ENCODE measurements at places on chromosomes 11 and 22.

- no peak for DNase-seq
Measured at GRCh38 chr11:35531246-35531645, 5.8 kb upstream of the PAMR1 start.

- no peak for DNase-seq
Measured at GRCh38 chr11:15136166-15136565, 21.4 kb downstream of the INSC start.

- peak; percentile 73 for DNase-seq
Measured at GRCh38 chr22:19576460-19577421, 52.5 kb upstream of the CLDN5 start.

GRCh38 chr11:132396318-132396717 lies 1025.9 kb downstream of the NTM start:
- no peak for DNase-seq

DNA sequence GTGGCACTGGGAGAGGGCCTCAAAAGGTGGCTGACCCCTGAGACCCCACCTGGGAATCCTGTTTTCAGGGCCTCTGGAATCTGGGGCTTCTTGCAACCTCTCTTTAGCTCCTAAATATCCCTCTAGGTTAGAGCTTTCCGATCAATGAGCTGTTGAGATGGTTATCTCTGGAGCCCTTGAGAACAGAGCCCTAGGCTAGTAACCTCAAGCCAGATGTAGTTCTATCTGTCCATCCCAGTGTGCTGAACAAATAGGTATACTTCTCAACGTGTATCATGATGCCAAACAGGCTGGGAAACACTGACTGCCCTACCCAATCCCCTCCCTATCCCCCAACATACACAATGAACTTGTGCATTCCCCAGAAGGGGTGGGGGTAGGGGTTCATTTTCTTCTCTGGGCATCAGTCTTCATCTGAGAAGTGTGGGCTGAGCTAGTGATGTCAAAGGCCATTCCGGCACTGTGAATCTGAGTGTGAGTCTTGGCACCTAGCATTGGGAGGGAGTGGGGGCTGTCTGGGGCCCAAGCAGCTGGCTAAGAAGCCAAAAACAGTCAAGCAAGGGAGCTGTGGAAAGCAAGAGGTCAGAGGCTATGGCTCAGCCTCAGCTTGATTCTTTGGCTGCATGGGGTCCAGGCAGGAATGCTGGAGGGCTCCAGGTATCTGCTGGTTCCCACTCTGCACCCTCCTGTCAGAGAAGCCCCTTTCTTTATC lies 17.3 kb downstream of the CD82 start:
- DNase-seq: no peak

DNA sequence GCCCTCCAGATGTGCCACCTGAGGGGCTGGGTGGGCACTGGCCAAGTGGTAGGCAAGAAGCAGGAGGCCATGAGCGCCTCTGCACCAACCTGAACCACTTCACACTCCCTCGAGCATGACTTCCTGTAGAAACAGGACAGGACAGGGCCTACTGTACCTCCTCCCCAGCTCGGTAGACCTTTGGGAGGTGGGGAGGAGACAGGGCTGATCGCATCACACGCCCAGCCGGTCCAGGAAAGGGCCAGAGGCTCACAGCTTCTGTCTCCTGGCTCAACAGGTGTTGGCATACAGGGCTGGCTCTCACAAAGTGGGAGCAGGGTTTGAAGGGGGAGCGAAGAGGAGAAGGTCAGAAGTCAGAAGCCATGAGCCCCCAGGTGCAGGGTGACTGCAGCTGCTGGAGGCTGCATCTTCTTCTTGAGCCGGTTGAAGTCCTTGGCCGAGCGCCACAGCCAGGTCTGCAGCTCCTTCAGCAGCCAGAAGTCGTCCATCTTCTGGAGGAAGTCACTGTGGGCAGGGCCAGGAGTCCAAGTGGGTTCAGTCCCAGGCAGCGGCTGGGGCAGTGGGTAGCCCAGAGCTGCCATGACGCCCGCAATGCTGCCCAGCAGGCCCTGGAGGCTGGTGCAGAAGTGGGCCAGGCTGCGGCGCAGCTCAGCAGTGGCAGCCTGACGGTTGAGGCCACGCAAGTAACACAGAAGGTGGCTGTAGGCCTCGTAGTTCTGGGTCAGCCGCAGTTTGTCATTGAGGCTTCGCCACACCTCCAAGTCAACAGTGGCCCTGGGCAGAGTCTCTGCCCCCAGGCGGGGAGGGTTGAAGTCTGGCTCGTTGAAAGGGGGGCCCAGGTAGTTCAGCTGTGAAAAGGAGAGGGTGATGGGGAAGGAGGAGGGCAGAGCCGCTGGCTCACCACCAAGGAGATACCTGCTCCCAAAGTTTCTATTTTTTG lies 8.3 kb downstream of the CLCF1 start:
- DNase-seq: no peak

DNA sequence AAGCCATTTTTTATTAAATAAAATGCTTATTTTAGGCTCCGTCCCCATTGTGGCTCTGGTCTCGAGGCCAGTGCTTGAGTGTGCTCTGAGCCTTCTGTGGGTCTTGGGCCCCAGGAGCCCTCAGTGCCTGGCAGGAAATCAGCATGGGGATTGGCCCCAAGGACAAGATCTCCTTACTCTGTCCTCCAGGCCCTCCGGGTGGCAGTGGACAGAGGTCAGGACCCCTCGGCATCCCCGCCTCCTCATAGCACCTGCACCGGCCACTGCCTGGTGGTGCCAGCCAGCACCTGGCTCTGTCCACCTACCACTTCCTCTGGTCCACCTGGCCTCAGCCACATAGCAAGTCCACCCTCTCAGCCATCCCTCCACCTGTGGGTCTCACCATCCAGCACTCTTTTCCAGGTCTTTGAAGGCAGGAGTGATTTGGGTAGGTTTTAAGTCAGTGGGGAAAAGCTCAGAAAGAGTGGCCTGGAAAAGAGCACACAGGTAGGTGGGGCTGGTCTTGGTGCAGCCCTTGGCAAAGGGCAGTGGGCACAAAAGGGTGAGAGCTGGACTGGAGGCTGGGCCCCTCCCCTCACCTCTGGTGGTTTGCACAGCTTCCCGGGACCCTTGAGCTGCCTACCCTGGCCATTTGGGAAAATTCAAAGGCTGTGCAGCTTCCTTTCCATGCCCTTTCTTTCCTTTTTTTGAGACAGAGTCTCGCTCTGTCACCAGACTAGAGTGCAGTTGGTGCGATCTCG lies 3.5 kb downstream of the CLDN5 start:
- no peak for DNase-seq

GRCh38 chr11:78560153-78560552 lies 14.5 kb downstream of the NARS2 start:
- no peak for DNase-seq

DNA sequence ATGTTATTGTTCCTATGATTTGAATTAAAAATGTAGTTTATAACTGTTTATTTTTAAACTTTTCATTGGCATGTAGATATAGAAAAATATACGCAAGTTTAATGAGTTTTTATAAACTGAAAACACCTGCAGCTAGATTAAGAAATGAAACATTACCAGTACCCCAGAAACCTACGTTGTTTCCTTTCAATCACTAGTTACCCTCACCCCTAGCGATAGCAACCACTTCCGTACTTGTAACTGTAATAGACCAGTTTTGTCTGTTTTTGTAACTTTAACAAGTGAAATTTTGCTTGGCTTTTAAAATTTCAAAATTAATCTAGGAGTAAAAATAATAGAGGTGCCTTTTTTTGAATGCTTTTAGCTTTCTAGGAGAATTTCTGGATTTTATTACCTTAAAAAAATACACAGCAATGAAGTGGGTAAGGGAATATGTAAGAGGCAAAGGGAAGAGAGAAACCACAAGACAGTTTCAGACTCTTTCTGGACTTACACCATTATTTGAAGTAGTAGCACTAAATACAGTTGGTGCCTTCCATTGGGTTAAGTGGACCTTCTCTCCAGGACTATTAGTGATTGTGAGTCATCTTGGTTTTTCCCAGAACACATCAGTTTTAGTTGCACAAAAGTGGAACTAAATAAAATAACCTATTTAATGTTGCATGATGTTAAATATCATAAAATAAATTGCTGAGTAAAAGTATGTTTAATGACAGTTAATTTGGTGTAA lies 18.7 kb upstream of the NAT10 start:
- peak; percentile 29 for DNase-seq

DNA sequence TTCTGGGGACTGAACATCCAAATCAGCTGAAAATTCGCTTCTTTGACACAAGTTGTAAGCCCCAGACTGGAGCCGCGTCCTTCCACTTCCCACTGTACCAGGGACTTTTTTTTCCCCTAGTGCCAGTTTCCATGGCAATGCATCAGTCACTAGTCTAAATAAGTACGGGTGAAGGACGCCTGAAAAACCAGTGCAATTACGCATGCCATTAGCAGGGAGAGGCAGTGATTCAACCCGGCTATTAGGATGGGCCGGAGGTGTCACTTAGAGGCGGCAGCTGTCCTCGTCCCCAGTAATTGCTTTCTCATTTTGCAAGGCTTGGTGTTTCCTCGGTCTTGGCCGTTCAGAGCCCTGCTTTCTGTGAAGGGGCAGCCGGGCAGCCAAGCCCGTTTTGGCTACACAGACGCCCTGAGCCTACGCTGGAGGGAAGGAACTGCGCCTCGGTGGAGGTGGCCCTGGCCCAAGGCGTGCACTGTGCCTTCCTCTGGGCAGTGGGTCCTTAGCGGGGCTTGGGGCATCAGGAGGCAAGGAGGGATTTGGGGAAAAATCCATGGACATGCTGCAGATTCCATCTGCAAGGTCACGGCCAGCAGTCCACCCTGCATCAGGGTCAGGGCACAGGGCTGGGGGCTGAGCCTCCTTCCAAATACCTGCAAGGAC lies 319.7 kb downstream of the CTTN start:
- DNase-seq: no peak

Measured in A172 (cell line).